ENCODE measurements at places on chromosomes 1 and 21. TPM values are rescaled to one million over a fixed set of nuclear protein-coding genes. Genes with fewer than 3 reads are reported as not detected.

DNA sequence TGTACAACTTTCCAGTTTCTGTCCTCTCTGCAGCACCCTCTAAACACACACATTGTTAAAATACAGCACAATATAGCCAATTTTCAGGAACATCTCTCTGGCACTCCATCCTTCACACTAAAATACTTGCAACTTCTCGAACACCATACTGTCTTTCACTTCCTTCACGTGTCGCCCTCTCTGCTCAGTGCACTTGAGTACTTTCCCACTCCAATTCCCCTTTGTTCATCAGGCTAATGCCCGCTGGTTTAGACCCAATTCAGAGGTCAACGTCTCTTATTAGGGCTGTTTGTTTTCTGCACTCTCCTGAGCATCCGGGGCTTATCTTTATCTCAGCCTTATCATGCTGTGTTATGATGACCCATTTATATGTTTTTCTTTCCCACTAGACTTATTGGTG, 238.2 kb upstream of the SGIP1 start:
- no peak for DNase-seq

Gene MYOC
- polyA plus RNA-seq: 3.7 TPM

DNA sequence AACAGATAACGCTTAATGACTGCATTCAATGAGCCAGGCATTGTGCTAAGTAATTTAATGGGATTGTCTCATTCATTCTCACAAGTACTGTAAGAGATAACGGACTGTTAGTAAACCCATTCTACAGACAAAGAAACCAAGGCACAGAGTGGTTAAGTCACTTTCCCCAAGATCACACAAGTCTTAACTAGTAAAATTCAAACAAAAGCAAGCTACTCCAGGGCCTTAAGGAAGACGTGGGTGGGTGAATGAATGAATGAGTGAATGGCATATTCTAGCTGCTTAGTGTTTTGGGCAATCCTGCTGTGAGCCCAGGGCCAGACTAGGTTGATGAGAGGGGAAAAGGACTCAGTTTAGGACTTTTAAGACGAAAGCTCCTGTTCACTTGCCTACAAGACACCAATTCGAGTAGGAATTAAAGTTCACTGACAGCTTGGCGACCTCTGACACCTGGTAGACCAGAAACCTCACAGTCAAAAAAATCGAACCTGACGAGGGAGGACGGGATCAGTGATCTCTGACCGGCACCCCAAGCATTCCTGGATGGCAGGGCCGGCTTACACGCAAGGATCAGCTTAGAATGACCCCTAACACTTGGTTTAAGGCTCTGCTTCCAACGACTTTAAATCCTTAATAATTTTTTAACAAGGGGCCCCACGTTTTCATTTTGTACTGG, 557 bp downstream of the EMC1 start:
- no peak for DNase-seq

- no peak for DNase-seq
Observed at GRCh38 chr21:29219165-29219770, 79.5 kb upstream of the BACH1 start.

DNA sequence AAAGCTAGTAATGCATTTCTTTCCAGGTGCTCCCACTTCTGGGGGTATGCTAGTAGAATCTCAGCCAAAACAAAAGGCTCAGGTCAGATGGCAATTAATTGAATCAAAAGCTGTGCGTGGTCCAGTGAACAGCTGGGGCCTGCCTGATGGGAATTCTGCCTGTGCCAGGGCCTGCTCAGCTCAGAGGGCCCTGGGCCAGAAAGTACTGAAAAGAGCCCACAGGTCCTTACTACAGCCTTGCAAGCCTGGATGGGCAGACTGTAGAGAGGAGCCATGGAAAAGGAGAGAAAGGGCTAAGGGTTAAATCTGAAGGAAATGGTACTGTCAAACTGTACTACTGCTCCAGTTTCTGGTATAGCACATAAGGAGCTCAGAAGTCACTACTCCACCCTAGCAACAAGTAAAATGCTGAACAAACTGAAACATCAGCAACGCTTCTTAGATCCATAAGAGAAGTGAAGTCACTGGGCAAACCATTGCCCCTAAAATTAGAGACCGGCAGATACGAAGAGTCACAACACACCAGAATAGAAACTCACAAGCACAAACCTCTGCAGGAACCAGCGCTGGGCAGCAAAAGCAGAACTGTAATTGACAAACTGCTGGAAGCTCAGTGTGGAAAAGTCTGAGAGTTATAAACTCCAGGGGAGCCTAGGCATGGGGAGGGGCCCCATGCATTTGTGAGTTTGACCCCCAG, 121.1 kb upstream of the SYT6 start:
- no peak for DNase-seq

Gene KCNE1
- 2.4 TPM for polyA plus RNA-seq

Gene PAX7
- polyA plus RNA-seq: not detected

Gene KCNQ4
- polyA plus RNA-seq: 1.0 TPM

GRCh38 chr1:218259800-218260199, 25.3 kb upstream of the RRP15 start:
- DNase-seq: no peak

GRCh38 chr1:96363826-96364225, 357.8 kb upstream of the PTBP2 start:
- no peak for DNase-seq

GRCh38 chr1:211828584-211829342, 1.8 kb downstream of the LPGAT1 start:
- no peak for DNase-seq

Gene MAP1LC3C
- polyA plus RNA-seq: 0.29 TPM

Gene GJC2
- 1.0 TPM for polyA plus RNA-seq

GRCh38 chr1:235409042-235409820, 42.0 kb downstream of the TBCE start:
- no peak for DNase-seq

DNA sequence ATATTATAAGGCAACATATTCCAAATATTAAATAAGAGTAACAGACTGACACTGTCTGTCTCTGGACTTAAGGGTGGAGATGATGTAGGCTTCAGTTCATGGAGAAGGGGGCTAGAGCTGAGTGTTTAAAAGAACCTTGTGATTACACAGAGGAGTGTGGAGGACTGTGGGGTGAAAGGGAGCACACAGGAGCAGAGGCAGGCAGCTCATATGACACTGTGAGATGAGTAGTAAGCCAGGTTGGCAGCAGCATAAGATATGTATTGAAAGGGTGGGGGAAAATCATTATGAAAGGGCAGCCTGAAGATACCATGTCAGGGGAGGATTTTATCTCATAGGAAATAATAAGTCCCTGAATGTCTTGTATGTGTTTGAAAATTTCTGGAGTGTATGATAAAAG, 104.5 kb downstream of the AK5 start:
- DNase-seq: no peak

DNA sequence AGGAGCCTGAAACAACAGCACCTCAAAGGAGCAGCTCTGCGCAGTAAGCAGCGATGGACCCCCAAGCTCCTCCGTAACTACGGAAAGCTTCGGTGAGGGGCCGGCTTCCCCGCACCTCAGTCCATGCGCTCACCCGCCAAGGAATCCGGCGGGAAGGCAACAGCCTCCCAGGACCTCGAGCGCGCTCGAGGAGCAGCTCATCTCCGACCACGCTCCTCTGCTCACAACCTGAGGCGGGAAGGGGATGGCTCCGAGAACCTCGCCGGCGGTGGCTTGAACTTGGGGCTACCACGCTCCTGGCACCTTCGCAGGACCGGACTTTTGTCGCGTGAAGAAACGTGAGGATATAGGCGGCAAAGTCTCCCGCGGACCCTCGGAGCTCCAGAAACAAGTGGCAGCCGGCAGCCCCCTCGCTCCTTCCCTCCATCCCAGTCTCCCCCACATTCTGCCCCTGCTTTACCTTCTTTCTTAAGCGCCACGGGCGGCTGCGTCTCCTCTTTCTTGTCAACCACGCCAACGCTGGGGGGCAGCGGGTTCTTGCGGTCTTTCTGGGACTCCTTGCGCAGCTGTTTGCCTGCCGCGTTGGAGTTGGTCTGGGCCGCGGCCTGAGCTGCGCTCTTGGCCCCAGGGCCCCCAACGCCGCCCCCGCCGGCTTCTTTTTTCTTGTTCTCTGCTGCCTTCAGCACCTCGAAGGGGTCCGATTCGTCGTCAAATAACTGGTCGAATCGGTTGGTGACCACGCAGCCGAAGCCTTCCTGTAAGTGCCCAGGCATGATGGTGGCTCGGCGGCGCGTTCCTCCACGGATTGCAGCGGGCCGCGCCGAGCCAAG, 459 bp downstream of the SERBP1 start:
- DNase-seq: peak; percentile 16

Gene PGLYRP3
- not detected for polyA plus RNA-seq

GRCh38 chr1:61950418-61950817, 208.1 kb downstream of the PATJ start:
- DNase-seq: no peak

DNA sequence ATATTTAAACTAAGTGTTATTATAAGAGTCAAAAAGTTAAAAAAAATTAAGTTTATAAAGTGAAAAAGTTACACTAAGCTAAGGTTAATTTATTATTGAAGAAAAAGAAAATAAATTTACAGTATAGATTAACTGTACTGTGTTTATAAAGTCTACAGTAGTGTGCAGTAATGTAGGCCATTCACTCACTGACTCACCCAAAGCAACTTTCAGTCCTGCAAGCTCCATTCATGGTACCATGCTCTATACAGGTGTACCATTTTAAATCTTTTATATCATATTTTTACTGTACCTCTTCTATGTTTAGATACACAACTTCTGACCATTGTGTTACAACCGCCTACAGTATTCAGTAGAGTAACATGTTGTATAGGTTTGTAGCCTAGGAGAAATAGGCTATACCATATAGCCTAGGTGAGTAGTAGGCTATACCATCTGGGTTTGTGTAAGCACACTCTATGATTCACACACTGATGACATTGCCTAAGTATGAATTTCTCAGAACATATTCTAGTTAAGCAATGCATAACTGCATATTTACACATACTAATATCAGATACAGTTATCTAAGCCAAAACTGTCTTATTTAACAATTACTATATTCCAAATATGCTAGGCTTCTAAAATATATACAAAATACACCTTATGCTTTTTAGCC, 80.6 kb upstream of the GFI1 start:
- no peak for DNase-seq

Gene PRKCZ
- 18.4 TPM for polyA plus RNA-seq

Gene KLHDC9
- 6.7 TPM for polyA plus RNA-seq

- no peak for DNase-seq
Observed at GRCh38 chr1:47894410-47895278, 102.5 kb downstream of the TRABD2B start.
